ENCODE measurements at places on chromosomes 4 and X. TPM values are rescaled to one million over a fixed set of nuclear protein-coding genes. Genes with fewer than 3 reads are reported as not detected.

DNA sequence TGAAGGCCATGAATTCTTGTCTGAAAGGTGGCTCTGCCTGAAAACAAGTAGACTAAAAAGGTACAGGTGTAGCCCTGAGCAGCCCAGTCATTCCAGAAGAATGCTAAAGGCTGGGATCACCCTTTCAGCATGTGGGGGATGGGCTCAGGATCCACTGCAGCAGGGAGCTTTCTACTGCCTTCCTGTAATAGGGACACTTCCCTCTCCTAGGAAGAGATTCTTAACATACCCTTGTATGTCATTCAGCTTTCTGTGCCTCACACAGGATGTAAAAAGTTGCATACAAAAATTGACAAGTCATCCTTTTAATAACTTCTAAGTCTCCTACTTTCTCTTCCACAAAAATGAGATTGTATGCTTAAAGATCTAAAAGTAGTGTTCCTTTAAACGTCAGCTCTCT lies 123.3 kb downstream of the ZNF518B start:
- no peak for DNase-seq

DNA sequence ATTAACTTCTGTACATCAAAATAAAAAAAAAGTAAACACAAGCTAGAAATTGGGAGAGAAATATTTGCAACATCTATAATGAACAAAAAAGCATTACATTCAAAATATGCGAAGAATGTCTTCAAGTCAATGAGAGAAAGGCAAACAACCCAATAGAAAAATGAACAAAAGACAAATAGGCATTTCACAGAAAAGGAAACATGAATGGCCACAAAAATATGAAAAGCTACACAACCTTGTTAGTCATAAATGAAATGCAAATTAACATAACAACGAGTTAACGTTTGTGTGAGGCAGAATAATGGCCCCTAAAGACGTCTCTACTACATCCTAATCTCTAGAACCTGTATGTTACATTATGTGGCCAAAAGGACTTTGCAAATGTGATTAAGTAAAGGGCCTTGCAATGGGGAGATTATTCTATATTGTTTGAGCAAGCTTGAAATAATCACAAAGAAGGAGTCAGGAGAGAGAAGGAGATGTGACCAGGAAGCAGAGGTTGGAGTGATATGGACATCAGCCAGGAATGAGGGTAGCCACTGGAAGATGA lies 86.8 kb downstream of the WDFY3 start:
- DNase-seq: no peak

DNA sequence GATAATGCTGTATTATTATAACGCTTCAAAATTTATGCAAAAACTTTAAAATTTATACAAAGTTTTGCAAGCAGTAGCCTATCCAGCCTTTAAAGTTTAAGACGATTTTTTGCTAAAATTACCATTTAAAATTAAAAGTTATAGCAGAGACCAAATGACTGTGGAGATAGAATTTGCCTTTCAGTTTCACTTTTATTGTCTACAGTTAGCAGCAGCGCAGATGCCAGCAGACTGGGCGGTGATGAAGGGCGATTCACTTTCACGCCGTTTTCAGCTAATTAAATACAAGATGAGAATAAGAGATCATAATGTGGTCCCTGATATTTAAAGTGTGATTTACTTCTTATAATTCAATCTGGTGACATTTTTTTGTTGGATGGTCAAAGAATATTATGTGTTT lies 1381.5 kb upstream of the ADGRL3 start:
- DNase-seq: no peak

DNA sequence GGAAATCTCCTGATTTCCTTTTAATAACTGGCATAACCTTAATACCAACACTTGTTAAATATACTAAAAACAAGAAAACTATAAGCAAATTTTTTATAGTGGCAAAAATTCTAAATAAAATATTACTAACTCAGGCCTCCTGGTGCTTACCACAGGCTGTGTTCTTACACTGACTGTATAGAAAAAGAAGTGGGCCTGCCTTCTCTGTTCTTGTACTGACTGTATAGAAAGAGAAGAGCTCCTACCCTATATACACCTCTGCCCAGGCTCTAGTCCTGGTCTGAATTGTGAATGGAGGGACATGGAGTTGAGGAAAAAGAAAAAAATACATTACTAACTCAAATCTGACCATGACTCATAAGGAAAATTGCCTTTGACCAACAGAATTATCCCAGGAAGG lies 7.5 kb downstream of the ZNF41 start:
- no peak for DNase-seq

The ANOS1 gene
- total RNA-seq: 23.2 TPM

All from frontal cortex (tissue), 4 donors.